ENCODE measurements at places on chromosomes 11 and 22. TPM values are rescaled to one million over a fixed set of nuclear protein-coding genes. Genes with fewer than 3 reads are reported as not detected.

Gene PIK3C2A
- 41.1 TPM for total RNA-seq

Gene INSC
- total RNA-seq: 0.92 TPM

Gene VPREB1
- total RNA-seq: not detected

- DNase-seq: no peak
Measured at GRCh38 chr11:12696911-12697581, 22.8 kb downstream of the TEAD1 start.

DNA sequence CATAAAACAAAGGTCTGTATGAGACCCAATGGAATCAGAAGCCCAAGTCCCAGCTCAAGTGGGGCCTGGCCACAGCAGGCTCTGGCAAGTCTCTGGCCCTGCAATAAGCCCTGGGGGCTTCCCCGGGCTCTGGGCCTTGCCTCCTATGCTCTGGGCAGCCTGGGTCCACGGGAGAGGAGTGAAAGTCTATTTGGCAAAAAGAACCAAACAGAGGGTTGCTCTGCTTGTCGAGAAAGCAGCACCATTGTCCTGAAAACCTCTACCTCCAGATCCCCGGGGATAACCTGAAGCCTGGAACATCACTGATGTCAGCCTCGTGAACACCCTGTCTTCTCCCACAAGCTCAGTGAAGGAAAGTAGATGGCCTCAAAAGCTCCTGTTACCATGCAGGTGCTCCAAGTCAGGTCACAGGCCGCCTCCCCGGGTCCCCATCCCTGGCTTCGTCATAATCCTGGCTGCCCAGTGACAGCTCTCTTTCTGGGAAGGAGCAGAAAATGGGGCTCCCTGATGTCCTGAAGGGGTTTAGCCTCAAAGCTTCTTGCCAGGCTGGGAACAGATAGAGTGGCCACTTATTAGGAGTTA, 46.1 kb upstream of the ETS1 start:
- no peak for DNase-seq

DNA sequence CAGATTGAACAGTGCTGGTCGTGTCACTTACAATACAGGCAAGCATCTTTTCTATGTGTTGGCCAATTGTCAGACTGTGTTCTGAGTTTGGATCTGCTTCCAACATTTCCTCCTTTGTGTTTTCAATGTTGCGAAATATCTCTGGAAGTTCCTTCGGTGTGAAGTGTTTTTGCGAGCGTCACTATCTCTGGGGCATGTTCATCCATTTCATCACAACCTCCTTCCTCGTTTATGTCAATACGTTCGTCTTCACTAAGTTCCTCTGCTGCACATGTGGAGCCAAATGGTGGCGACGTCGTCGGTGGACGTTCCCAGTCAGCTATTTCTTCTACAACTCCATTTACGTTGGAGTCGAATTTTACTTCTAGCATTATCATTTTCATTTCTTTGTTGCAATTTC, 100.2 kb upstream of the LMO1 start:
- DNase-seq: no peak

DNA sequence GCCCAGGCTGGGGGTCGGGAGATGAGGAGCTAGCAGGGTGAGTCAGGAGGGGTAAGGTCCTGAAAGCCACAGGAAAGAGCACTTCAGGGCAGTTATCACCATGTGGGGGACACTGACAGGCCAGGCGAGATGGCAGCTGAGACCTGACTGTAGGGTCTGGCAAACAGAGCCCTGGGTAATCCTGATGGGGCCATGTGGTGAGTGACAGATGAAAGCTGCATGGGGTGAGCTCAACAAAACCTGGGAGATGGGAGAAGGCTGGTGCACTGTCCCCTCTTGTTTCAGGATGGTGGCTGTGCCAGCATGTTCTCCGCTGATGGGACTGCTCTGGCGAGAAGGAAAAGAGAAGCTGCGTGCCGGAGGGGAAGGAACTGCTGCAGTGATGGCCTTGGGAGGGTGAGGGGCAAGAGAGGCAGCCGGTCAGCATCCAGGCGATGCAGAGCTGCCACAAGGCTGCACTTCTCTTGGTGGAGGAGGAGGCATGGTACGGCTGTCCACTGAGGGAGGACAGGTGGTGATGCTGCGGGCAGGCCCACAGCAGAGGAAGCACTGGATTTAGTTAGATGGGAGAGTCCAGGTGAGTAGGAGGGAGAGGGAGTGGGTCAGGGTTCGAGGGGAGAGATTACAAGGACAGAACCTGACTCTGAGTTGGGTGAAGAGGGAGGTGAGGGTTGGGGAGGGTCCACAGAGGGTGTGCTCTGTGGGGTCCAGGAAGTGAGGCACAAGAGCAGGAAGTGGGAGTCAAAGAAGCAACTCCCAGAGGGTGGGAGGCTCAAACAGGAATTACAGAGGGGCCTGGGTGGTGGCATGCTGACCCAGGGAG, 3.8 kb downstream of the TOP3B start:
- no peak for DNase-seq

GRCh38 chr11:12282676-12283075, 94.7 kb upstream of the PARVA start:
- DNase-seq: no peak

DNA sequence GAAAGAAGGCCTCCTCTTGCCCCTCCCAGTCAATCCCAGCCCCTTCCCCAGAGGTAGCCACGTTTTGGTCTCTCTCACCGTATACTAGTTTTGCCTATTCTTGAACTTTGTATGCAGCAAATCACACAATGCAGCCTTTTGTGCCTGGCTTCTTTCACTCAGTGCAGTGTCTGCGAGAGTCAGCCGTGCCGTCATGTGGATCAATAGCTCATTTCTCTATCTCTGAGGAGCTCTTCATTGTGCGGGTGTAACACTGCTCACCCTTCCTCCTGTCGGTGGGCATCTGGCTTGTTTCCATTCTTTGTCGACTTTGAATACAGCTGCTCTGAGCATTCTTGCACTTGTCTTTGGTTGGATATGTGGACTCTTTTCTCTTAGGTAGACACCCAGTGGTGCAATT, 146.5 kb downstream of the CACNA1I start:
- no peak for DNase-seq

Data from left cardiac atrium (tissue), 4 donors.